ENCODE measurements at places on chromosomes 13 and 19.

DNA sequence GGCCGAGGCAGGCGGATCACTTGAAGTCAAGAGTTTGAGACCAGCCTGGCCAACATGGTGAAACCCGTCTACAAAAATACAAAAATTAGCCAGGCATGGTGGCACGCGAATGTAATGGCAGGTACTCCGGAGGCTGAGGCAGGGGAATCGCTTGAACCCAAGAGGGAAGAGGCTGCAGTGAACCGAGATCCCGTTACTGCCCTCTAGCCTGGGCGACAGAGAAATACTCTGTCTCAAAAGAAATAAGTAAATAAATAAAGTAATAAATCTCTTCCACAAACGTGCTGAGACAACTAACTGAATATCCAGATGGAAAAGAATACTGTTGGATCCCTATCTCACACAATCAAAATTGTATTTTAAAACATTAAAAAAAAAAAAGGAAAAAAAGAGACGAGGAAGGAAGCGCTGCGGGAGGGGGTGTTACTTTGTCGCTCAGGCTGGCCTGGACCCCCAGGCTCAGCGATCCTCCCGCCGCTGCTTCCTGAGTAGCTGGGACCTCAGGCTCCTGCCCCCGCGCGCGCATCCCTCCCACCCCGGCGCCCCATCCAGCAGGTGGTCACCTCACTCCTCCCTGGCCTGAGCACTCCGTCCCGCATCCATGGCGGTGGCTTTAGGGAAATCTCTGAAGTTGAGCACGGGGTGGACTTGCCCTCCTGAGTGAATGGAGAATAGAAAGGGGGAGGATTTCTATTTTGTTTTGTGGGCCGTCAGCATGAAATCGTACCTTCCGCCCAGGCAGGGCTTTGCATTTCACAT is 628 bp upstream of the ZNF813 start:
- no peak for DNase-seq

DNA sequence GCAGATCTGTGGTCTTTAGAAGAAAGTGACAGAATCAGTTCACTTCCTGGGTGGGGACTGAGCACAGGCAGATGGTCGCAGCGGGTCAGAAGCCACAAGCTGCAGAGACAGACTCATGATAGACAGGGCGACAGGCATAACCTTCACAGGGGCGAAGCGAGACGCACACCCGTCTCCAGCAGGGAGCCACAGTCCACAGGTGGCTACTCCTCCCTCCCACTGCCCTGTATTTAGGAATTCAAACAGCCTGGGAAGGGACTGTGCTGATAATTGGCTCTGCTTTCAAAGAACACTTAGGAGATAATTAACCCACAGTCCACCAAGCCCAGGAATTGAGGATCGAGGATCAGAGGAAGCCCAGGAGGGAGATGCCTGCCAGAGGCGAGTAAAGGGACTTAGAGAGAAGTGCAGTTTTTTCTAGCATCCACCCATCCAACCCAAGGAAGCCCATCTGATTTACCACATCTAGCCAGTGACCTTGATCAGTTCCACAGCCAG is 23.2 kb downstream of the RFX2 start:
- DNase-seq: no peak

- DNase-seq: no peak
Observed at GRCh38 chr19:11373166-11373884, 1.1 kb upstream of the SWSAP1 start.

- DNase-seq: no peak
Observed at GRCh38 chr19:1673645-1674292, 21.4 kb upstream of the TCF3 start.

- no peak for DNase-seq
Observed at GRCh38 chr19:9862938-9863337, 27.8 kb downstream of the PIN1 start.

DNA sequence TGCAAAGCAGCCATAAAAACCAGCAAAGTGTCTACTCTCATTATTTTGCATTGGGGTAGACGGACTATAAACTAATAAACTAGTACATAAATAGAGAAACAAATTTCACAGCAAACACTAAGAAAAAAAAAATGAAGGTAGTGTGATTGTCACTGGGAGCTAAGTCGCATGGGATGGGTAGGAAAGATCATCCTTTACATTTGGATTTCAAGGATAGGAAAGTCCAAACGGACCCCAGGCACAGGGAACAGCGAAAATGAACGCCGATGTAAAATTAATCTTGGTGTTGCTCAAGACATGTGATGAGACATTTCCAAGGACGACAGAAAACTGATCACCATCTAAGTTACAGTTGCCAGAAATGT is 690 bp upstream of the SGTA start:
- no peak for DNase-seq

DNA sequence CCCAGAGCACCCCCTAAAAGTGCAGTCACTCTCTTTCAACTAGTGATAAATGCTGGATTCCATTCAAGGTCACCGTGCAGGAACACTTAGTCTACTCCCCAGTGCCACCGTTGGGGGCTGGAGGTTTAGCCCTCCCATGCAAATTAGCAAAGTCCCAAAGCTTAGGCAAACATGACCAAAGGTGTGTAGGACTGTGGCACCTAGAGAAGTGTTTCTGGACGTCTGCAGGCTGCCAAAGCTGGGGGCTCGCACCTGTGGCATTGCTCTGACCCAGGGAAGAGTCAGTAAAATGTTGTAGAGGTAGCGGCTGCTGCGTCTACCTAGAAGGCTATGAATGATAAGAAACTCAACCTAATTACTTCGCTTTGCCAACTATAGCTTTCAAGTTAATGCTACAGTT is 13.9 kb downstream of the COL4A1 start:
- no peak for DNase-seq

DNA sequence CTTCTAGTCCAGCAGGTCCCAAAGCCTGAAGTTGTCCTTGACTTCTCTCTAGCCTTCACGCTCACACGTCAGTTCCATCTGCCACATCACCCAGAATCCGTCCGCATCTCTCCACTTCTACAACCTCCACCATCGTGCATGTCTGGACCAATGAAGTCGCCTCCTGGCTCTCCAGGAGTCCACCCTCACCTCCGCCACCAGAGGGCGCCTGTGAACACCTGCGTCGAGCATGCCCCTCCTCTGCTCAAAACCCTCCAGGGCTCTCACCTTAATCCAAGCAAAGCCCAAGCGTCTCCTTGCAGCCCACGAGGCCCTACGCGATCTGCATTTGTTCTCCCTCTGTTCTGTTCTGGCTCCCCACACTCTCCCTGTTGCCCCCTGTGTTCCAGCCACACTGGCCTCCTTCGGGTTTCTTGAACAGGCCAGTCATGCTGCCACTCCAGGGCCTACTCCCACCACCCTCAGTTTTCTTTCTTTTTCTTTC is 3.7 kb downstream of the USHBP1 start:
- peak; percentile 36 for DNase-seq

DNA sequence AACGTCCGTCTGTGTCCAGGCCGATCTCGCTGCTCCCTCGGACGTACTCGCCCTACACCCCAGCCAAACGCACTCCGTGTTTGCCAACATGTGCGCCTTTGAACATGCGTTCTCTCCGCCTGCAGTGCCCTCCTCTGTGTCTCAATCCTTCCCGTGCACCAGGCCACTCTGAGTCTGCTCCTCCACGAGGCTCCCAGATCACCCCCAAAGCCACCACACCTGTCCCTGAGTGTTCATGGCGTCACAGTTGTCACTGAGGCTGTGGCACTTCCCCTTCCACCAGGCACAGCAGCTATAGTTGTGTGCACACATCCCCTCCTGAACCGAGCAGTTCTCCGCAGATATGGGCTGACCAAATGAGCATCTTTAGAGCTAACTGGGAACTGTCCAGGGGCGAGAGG is 35.6 kb downstream of the RASA3 start:
- no peak for DNase-seq

DNA sequence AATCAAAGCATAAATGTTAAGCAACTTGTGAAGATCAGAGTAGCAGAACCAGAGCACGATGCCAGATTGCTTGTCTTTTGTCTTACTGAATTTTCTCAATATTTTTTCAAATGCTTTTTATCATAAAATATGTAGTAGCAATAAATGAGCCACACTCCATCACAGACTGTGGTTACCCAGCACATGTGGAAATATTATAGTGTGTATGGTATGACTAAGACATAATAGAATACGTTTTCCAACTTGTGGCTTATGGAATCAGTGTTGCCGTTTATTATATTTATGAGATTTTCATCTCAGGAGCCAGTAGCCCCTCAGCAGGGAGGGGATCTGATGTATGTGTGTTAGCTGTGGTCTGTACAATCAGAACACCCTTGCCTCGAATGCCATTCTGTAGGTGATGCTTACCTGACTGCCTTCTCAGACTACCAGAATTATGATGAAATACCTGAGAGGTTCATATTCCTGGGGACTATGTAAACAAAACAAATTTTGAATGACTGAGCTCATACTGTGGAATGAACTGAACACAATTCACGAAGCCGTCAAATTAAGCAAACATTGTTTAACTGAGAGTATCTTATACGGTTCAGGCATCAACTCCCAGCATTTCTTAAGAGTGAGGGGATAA is 1.9 kb downstream of the SCEL start:
- DNase-seq: no peak

DNA sequence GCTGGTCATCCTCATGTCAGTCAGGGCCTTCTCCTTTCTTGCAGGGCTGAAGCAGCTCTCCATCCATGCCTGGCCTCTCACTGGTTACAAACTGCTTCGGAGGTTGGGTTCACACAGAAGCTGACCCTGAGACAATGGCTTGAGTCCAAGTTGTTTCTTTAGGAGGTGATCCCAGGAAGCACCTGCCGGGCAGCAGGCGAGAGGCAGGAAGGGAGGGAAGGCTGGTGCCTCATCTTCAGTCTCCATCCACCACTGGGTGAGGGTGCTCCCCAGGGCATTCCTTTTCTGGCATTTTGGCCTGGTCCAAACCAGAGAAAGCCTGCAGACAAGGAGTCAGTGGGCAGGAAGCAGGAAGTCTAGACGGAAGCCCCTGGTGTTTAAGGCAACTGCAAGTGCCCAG is 17.6 kb upstream of the SPATA13 start:
- no peak for DNase-seq

- DNase-seq: no peak
Observed at GRCh38 chr19:14061081-14061749, 661 bp downstream of the PALM3 start.

- DNase-seq: no peak
Observed at GRCh38 chr13:79406597-79406908, 498 bp upstream of the RBM26 start.

DNA sequence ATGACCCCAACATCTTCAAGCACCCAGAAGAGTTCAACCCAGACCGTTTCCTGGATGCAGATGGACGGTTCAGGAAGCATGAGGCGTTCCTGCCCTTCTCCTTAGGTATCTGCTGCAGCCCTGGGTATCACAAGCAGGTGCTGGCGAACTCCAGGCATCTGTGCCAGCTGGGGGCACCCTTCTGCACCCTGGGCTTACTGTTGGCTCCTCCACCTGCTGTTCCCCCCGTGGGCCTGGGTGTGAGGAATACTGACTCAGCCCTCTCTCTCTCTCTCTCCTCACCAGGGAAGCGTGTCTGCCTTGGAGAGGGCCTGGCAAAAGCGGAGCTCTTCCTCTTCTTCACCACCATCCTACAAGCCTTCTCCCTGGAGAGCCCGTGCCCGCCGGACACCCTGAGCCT is 13.0 kb downstream of the CYP2S1 start:
- DNase-seq: no peak

DNA sequence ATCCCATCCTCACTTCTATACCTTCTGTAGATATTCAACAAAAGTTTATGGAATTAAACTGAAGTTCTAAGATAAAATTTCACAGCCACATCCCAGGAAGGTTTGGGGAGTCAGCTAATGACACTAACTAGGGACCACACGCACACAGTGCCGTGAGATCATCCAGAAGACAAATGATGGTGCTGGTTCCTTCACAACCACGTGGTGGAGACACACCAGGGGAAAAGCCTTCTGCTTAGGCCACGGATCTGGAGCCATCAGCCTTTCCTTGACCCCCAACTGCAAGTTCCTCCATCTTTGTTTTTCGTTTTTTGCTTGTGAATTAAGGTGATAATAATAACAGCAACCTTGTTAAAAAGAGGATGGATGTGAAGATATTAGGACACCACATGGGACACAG is 241.6 kb upstream of the MAB21L1 start:
- DNase-seq: no peak

DNA sequence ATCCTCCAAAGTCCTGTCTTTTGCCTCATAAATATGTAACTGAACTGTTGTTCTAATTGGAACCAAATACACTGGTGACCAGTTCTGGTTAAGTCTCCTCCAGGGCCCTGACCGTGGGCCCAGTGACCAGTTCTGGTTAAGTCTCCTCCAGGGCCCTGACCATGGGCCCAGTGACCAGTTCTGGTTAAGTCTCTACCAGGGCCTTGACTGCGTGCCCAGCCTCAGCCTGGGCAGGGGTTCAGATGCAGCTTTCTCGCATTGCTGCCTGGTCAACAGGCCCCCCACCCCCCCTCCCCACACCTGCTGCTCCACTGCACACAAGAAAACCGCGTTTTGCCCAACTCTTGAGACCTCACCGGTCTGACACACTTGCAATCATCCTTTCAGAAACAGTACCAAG is 3.8 kb upstream of the GRTP1 start:
- DNase-seq: no peak

GRCh38 chr13:92390217-92390616 is 836.4 kb upstream of the GPC6 start:
- no peak for DNase-seq

DNA sequence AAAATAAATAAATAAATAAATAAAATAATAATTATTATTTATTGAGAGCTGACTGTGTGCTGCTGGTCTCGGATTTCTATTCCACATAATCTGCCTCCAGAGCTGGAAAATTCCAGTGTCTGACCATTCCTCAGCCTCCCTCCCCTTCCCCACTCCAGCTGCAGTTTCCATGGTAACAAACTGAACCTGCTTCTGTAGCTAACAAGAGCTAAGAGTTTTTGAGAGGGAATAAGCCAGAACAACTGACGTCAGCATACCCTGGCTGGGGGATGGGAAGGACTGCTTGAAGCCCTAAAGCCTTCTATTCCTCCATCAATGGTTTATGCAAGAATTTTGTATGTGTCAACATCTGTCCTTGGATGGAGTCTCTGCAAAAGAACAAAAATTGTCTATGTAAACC is 26.0 kb upstream of the PEG3 start:
- DNase-seq: no peak

GRCh38 chr13:23175920-23176319 is 4.9 kb upstream of the SGCG start:
- DNase-seq: no peak

GRCh38 chr19:14361824-14362223 is 19.4 kb upstream of the ADGRE5 start:
- no peak for DNase-seq

Data from HFF-Myc (cell line).